D341Med (cell line): ENCODE measurements at places on chromosomes 1 and 21.

- no peak for DNase-seq
Observed at GRCh38 chr1:204041232-204041767, 31.6 kb upstream of the SOX13 start.

DNA sequence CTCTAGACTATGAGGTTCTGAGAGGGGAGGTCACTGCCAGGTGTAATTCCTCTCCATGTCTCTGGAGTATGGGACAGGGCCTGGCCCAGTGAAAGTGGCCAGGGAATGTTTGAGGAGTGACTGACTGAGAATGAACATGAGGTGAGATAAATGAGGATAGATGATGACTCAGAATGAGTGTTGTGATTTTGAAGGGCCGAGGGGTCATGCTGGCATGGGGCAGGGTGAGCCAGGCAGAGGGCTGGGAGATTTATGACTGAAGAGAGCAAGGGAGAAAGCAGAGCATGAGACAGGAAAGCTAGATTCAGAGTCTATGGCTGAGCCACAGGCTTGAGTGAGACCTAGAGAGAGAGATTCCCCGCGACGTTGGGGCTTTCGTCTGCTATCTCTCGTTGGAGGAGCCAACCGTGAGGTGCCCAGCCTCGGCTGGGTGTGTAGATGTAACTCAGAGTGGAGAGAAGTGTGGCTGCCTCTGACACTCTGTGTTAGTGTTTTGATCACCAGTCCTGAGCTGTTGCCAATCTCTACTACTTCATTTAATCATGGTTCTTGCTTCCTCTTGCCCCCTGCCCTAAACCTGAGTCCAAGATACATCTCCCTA lies 50.1 kb downstream of the FOXD2 start:
- DNase-seq = no peak

- DNase-seq = no peak
Observed at GRCh38 chr1:64590316-64590715, 120.4 kb downstream of the CACHD1 start.

GRCh38 chr1:113205980-113206766 lies 133.2 kb downstream of the LRIG2 start:
- DNase-seq = no peak
